ENCODE measurements at places on chromosomes 3 and 15.

DNA sequence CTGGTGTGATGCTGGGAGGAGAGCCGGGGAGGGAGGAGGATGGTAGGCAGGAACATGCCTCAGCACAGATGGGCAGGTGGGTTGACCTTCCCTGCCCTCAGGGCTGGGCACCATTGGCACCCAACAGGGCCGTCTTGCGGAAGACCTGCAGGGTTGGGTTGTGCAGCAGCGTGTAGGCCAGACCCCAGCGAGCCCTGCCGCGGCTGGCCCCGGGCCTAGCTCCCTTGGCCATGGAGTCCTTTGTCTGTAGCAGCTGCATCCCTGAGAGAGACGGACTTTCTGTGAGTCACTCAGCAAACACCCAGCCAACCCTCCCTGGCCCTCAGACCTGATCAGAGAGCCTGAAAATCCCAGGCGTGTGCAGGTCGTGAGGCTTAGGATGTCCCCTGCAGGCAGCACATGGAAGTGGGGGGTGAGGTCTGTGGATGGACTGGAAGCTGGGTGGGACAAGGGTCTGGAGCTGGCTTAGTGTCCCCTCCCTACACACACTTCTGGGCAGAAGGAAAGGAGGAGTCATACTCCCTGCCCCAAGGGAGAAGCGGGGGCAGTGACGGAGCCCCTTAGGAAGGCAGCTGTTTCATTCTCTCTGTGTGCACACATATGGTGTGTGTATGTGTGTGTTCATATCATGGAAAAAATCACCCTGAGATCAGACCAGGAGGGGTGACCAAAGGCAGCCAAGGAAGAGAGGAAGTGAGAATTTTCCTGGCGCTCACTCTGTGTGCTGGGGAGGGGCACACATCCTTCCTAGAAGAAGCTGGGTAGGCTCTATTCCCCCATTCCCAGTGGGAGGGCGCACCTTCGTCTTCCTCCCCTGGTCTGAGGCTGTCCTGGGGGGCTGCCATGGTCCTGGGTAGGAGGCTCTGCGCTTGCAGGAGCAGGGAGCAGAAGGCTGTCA is 6.7 kb downstream of the ISLR start:
- no peak for DNase-seq

- DNase-seq: no peak
Measured at GRCh38 chr3:48708481-48708889, 8.5 kb downstream of the IP6K2 start.

GRCh38 chr3:133697960-133698359 is 36.2 kb upstream of the TOPBP1 start:
- no peak for DNase-seq

- no peak for DNase-seq
Measured at GRCh38 chr15:77017761-77018720, 23.1 kb downstream of the PSTPIP1 start.
